T follicular helper cell (primary cell): ENCODE measurements at places on chromosomes 5 and 9.

DNA sequence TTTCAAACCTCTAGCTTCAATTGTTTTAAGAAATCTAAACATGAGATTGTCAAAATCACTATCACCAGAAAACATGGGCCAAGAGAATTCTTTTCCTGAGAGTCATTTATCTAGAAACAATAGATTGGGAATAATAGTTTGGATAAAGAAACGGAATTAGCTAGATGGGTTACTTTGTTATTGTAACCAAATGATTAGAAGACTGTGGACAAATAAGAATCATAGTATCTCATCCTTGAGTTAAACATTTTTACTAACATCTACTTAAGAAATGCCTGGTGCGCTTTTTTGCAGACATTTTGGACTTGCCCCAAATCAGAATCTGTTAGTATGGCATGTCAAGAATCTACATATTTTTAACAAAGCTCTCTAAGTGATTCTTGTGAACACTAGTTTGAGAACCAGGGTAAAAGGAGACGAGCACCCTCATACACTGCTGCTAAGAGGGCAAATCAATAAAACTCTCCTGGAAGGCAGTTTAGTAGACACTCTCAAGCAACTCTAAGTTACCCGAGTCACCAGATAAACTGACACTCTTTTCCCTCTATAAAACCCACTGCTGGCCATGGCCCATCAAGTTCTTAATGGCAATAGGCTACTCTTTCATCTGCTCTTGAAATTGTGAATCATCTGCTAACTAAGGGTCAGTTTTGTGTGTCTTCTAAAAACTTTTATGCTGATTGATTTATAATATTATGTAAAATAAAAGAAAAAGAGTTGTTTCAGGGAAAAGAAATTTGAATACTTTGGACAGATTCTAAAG, 39.1 kb downstream of the TPD52L3 start:
- no peak for DNase-seq

DNA sequence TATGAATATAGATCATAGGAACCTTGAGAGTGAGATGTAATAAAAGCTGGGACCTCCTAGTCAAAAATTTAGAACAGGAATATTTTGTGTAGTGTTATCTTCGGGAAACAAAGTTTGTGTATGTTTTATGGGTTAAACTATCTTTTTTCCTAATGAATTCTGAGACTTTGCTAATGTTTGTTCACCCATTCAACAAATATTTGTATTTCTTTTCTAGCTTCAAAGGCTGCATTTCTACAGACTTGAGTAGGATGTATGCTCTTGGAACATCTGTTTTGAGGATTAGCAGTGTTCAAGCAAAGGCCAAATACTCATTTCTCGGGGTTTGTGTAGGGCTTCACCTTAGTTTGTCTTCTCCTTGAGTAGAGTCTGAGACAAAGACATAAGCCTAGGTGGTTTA, 16.2 kb downstream of the NDUFS4 start:
- no peak for DNase-seq

- no peak for DNase-seq
These were observed 54.4 kb downstream of the MRPL36 start for GRCh38 chr5:1745123-1745795.

- DNase-seq, result no peak
These were observed 44.2 kb upstream of the SPATA31C2 start for GRCh38 chr9:88182501-88182900.

DNA sequence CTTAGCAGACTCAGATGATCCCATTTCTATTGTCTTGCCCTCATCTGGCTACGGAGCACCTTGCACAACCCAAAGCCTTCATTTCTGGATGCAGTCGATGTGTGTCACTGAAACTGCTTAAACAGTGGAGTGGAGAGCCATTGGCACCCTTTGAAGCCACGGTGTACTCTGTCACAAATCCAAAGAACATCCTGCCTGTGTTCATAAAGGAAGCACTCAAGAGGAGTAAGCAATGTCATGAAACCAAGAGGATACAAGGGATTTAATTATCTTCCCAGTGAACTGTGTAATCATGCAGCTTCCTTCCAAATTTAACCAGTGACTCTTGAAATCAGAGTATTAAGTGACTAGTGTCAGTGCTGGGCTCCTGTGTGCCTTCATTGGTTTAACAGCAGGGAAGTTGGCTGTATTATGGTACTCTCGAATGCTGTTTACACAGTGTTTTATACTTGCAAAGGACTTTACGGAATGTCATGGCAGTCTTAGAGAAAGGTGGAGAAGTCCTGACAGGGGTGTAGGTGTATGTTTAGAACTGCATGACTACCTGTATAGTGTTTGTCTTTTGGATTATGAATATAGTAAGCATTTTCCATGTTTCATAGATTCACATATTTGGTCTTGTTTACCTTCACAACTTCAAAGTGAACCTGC, 41.9 kb downstream of the CD180 start:
- no peak for DNase-seq

- no peak for DNase-seq
These were observed 407.7 kb downstream of the SH3GL2 start for GRCh38 chr9:17986595-17986994.

DNA sequence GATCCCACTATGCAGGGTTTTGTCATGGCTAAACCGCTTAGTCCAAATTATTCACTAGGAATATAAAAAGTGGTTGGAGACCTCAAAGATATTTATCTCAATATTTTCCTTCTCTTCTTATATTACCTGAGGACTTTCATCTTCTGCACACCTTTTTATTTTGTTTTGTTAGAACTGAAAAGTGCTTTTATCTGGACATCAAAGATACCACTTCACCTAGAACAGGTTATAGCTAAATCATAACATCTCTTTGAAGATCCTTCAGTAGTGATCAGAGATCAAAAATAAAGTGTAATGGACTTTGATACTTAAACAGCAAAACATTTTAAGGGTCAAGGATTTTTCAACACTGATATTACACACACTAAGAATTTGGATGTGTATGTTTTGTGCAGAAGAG, 160.2 kb downstream of the MCTP1 start:
- DNase-seq, result no peak

DNA sequence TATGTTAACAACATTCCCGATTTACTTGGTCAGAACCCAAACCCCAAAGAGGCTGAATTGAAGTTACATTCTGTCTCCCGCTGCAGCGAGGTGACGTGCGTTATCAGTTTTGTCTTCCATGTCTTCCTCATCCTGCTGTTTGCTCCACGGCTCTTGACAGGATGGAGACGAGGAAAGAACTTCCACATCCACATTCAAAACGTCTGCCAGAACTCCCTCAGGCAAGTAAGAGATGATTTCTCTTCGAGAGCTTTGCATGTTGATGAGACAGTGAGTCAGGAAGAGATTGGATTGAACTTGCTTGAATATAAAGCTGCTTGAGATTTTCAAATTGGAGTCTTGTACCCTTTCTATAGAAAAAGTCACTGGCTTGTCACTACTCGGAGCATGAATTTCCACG, 242.6 kb downstream of the AUH start:
- no peak for DNase-seq

DNA sequence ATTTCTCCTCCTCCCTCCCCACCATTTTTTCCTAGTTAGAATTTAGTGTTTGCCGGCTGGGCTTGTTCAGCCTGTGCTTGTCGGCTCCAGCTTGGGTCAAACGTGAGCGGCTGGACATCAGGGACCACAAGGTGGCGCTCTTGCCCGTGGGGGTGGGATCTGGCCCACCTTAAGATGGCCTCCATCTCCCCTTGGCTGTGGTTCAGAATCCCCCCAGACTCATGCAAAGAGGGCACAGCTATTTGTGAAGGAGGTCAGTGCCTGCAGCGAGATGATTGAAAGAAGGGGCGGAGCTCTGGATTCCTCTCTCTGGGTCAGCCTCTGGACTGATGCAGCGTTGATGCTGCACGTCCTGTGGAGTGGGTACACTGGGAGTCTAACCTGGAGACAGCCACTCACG, 283.3 kb upstream of the TUT7 start:
- DNase-seq, result no peak

- no peak for DNase-seq
These were observed 322.9 kb upstream of the RPS23 start for GRCh38 chr5:82601077-82601476.

DNA sequence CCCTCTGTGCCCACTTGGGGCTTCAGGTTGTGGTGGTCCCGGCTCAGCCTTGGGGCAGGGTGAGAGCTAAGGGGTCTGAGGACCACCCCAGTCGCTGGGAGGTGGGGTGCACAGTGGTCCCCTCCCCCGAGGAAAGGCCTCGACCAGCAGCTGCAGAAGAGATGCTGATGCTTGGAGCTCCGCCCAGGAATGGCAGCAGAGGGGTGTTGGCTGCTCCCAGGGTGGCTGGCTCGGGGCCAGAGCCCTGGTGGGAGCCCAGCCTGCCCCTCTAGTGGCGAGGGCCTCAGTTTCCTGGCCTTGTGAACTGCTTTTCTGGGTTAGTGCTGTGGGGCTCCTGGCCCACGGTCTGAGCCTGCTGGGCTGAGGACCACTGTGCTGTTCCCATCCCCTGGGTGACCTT, 1.2 kb downstream of the DIPK1B start:
- no peak for DNase-seq

GRCh38 chr5:73464016-73464745, 15.6 kb upstream of the FOXD1 start:
- DNase-seq, result no peak
